ENCODE measurements at places on chromosomes 6 and 20. TPM values are rescaled to one million over a fixed set of nuclear protein-coding genes. Genes with fewer than 3 reads are reported as not detected.
A peak's percentile ranks its signal among the peaks of the same experiment; 100 is the strongest.

The CTCFL gene
- not detected for total RNA-seq

The ECI2 gene
- 68.0 TPM for total RNA-seq

DNA sequence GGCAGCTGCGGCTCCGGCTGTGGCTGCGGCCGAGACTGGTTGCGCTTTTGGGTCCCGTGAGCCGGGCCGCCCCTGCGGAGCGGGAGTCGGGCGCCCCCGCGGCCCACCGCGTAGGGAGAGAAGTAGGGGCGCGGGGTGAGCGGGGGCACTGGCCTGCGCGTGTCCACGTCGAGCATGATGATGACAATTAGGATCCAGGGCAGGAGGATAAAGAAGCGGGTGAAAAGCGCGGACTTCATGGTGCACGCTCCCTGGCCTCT, 739 bp downstream of the B3GAT2 start:
- peaks cover 67% of the 10 kb centered on the region for H3K27me3 ChIP-seq
- peak overlapping the region; percentile 36 for H3K4me3 ChIP-seq
- H3K36me3 ChIP-seq: no peaks in the 10 kb centered on the region

The FRK gene
- 18.3 TPM for total RNA-seq

The FAM83B gene
- 0.86 TPM for total RNA-seq

GRCh38 chr6:35152067-35152707, 11.0 kb upstream of the TCP11 start:
- H3K4me1 ChIP-seq: no peaks in the 10 kb centered on the region
- H3K4me3 ChIP-seq: no peak overlapping the region
- no peak overlapping the region for H3K27ac ChIP-seq
- H3K36me3 ChIP-seq: no peaks in the 10 kb centered on the region
- no peaks in the 10 kb centered on the region for H3K27me3 ChIP-seq

DNA sequence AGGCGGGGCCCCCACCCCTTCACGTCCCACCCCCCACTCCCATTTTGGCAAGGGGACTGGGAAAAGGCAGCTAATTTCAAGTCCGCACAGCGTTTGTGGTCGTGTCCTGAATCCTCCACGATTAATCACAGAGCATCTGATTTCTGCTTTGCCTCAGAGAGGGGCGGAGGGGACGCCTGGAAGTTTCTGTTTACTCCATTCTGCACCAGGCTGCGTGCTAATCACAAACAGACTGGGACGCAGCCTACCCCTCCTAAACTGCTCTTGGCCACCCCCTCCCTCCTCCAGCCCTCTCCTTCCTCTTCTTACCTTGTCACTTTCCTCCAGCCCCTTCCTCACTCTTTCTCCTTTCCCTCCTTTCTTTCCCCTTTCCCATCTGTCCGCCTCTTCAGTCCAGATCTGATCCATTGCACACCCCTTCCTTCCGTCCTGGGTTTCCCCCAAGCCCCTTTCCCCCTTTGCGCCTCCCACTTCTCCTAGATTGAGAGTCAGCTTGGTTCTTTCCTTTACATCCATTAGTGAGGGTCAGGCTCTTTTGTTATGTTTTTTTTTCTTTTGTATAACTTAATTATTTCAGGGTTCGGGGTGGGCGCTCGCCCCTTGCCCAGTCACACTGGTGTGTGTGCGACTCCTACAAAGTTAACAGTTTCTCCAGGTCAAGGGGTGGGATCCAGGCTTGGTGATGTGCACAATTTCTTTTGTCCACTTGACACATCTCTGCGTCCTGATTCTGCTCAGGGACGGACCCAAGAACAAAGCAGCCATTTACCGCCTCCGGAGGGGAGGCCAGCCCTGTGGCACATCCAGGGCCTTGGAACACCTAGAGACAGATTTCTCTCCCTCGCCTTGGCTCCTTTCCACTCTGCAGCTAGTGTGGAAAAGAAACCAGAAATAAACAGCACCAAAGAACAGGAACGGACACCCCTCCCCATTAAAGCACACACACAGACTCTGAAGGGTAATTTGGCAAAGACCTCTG, 520 bp upstream of the RIPOR3 start:
- no peaks in the 10 kb centered on the region for H3K36me3 ChIP-seq
- peaks cover 12% of the 10 kb centered on the region for H3K4me1 ChIP-seq
- H3K27ac ChIP-seq: no peak overlapping the region
- no peak overlapping the region for H3K4me3 ChIP-seq
- no peaks in the 10 kb centered on the region for H3K27me3 ChIP-seq
- peak; percentile 58 for DNase-seq

GRCh38 chr6:99282479-99283062, 66.9 kb downstream of the FAXC start:
- no peak overlapping the region for H3K4me3 ChIP-seq
- H3K27me3 ChIP-seq: no peaks in the 10 kb centered on the region
- no peaks in the 10 kb centered on the region for H3K36me3 ChIP-seq
- DNase-seq: peak; percentile 47
- no peak overlapping the region for H3K27ac ChIP-seq

The CDC40 gene
- 25.3 TPM for total RNA-seq

The ELMO2 gene
- 56.5 TPM for total RNA-seq

DNA sequence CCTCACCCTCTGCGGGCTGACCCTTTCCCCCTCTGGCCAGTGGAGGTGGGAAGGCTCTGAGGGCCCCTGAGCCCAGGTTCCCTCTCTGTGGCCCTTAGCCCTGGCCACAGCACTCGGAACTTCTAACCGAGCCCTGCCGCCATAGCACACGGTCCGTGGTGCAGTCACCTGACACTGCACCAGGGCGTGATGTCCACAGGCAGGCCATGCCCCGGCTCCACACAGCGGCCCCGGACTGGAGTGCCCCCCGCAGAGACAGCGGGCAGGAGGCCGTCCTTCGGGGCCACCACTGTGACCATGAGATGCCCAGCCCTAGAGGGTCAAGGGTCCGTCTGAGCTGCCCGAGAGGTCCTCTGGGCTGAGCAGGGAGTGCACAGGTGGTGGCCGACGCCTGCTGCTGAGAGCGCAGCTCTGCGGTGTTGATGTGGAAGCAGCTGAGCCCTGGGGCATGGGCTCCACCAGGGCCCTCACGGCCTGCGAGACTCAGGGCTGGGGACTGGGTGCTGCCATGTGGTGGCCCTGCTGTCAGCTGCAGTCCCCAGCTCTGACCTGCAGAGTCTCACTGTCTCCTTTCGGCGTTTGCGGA, 11.2 kb upstream of the BHLHE23 start:
- H3K4me3 ChIP-seq: no peak overlapping the region
- no peaks in the 10 kb centered on the region for H3K4me1 ChIP-seq
- peaks cover 36% of the 10 kb centered on the region for H3K27me3 ChIP-seq
- no peaks in the 10 kb centered on the region for H3K36me3 ChIP-seq

DNA sequence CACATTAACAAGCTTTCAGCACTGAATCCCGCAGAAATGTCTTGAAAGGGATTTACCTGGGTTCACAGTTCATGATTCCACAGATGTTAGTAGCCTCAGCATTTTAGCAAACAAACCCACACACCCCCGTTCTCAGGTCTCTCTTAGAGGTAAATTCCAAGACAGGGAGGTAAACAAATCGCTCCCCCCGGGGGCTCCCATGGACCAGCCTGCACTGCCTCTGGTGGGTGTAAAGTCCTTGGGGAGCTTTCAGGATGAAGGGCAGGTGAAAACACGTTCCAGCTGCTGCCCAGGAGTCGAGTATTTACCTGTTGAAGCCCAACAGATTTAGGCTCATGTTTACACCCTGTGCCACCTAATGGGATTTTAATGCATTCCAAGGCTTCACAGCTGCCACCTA, 187.0 kb upstream of the FOXQ1 start:
- no peak for DNase-seq
- no peaks in the 10 kb centered on the region for H3K36me3 ChIP-seq
- H3K4me3 ChIP-seq: no peak overlapping the region
- no peaks in the 10 kb centered on the region for H3K4me1 ChIP-seq

The DEK gene
- total RNA-seq: 69.5 TPM

- no peaks in the 10 kb centered on the region for H3K27me3 ChIP-seq
- no peaks in the 10 kb centered on the region for H3K4me1 ChIP-seq
- DNase-seq: no peak
- H3K4me3 ChIP-seq: no peak overlapping the region
Measured at GRCh38 chr20:5715071-5715841, 34.9 kb upstream of the SHLD1 start.

DNA sequence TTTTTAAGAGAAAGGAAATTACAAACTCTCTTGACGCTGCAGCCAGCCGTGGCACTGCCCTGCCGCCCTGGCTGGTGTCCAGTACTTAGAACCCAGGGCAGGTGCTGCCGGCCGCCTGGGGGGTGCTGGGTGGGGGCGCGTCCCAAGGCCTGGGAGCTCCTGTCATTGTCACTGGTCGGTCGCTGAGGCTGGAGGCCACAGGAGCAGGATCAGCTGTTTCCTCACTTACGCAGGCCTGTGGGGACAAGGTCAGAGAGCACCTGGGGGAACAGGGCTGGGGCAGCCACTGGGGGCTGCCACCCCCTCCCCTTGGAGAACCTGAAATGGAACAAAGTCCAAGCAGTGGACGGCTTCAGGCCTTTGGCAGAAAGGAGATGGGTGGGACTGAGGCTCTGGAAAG, 5.6 kb downstream of the BIRC7 start:
- no peak overlapping the region for H3K27ac ChIP-seq
- H3K4me3 ChIP-seq: no peak overlapping the region
- H3K27me3 ChIP-seq: no peaks in the 10 kb centered on the region
- H3K36me3 ChIP-seq: no peaks in the 10 kb centered on the region
- H3K4me1 ChIP-seq: peaks cover 8% of the 10 kb centered on the region
- no peak for DNase-seq

The MYBL2 gene
- total RNA-seq: 2.1 TPM

The LYRM4 gene
- total RNA-seq: 15.8 TPM

The TFAP2A gene
- total RNA-seq: 0.14 TPM

- H3K4me1 ChIP-seq: no peaks in the 10 kb centered on the region
- DNase-seq: no peak
- no peak overlapping the region for H3K4me3 ChIP-seq
- no peaks in the 10 kb centered on the region for H3K36me3 ChIP-seq
- peaks cover 6% of the 10 kb centered on the region for H3K27me3 ChIP-seq
- no peak overlapping the region for H3K27ac ChIP-seq
Measured at GRCh38 chr20:56843817-56844216, 214.7 kb downstream of the TFAP2C start.

GRCh38 chr6:45415788-45416518, 38.2 kb upstream of the SUPT3H start:
- H3K27ac ChIP-seq: no peak overlapping the region
- H3K36me3 ChIP-seq: no peaks in the 10 kb centered on the region
- no peak overlapping the region for H3K4me3 ChIP-seq
- peaks cover 47% of the 10 kb centered on the region for H3K27me3 ChIP-seq

GRCh38 chr6:42520786-42521607, 42.8 kb upstream of the UBR2 start:
- no peaks in the 10 kb centered on the region for H3K4me1 ChIP-seq
- H3K4me3 ChIP-seq: no peak overlapping the region

DNA sequence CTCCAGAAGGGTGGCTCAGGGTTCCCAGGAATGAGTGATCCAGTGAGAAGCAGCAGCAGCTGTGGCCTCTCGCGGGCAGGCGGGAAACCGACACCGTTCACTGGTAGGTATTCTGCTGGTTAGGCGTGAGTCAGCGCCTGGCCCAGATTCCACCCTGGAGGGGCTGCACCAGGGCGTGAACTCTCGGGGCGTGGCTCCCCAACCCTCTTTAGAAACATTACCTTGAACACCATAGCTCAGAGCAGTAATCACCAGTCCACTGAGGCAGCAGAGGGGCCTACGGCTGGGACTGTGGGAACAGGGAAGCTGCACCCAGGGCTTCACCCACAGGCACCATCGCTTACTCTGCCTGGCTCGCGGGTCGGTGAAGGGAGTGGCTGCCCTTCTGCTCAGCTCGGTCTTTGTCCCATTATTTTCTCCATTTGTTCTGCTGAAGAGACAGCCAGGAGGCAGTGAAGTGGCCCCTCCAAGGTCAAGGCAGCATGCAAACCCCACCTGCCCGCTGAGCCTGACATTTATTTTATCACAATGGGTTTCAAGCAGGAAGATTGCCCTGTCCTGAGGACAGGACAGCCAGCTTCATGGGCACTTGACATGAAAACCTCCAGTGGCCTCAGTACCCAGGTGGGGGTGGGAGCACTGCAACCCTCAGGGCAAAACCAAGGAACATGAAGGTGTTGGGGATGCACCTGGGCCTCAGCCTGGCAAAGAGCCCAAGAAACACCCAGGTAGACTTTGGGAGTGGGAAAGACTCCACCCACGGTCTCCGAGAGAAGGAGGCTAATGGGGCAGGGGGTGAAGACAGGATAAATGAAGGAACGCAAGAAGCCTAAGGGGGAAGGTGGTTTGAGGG, 51.0 kb upstream of the CD93 start:
- no peaks in the 10 kb centered on the region for H3K27me3 ChIP-seq
- H3K4me3 ChIP-seq: no peak overlapping the region
- no peak overlapping the region for H3K27ac ChIP-seq
- H3K36me3 ChIP-seq: no peaks in the 10 kb centered on the region
- DNase-seq: no peak
- H3K4me1 ChIP-seq: peaks cover 8% of the 10 kb centered on the region

DNA sequence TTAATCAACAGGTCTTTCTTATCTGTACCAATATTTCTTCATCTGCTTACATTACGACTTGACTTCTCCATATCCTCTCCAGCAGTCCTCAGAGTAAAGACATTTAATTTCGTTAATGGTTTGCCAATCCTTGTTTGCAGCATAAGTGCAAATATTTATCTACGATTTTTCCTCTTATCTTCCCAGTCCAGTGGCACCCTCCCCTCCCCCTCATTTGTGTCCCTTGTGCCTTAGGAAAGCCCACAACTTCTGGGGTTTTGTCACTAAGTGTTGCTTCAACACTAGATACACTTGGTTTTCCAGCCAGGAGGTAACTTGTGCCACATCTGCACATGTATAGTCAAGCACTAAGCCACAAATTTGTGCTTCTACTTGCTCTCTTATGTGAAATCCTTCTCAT, 327.2 kb downstream of the CBLN4 start:
- no peak overlapping the region for H3K27ac ChIP-seq
- H3K27me3 ChIP-seq: no peaks in the 10 kb centered on the region
- H3K36me3 ChIP-seq: no peaks in the 10 kb centered on the region
- no peak for DNase-seq

GRCh38 chr6:14046476-14047068, 71.0 kb upstream of the CD83 start:
- no peak overlapping the region for H3K4me3 ChIP-seq
- peak; percentile 37 for DNase-seq
- H3K27ac ChIP-seq: no peak overlapping the region
- H3K4me1 ChIP-seq: no peaks in the 10 kb centered on the region
- H3K36me3 ChIP-seq: no peaks in the 10 kb centered on the region

DNA sequence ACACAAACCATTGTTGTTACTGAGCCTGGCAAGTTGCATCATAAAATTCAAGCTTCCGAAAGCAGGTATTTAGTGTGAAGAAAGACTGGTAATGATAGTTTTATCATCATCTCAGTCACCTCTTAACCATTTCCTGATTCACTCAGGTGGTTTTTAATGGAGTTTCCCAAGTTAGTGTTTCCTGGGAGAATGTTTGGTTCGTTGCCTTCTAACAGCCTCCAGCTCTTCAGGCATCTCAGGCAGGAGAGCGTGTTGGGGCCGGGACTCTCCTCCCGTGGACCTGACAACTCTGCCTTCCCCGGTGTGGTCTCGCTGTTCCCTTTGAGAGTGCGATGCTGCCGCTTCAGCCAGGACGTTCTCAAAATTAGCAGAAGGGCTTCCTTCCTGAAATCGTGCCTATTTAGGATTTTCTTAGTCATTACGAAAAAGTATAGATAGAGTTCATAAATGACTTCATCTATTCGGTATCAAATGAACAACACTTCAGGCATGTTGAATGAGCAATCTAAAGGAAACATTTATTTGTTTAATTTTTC, 105.0 kb upstream of the QKI start:
- no peaks in the 10 kb centered on the region for H3K36me3 ChIP-seq
- H3K27ac ChIP-seq: no peak overlapping the region
- H3K4me3 ChIP-seq: no peak overlapping the region
- H3K4me1 ChIP-seq: peaks cover 3% of the 10 kb centered on the region

The SPAG4 gene
- total RNA-seq: 2.0 TPM

Measured in lung (tissue), 17 donors.